ENCODE measurements at places on chromosomes 12 and 14.

GRCh38 chr14:91396959-91397815 is 20.4 kb downstream of the CCDC88C start:
- DNase-seq: no peak

- no peak for DNase-seq
Measured at GRCh38 chr12:87227162-87227561, 802.0 kb downstream of the C12orf50 start.

DNA sequence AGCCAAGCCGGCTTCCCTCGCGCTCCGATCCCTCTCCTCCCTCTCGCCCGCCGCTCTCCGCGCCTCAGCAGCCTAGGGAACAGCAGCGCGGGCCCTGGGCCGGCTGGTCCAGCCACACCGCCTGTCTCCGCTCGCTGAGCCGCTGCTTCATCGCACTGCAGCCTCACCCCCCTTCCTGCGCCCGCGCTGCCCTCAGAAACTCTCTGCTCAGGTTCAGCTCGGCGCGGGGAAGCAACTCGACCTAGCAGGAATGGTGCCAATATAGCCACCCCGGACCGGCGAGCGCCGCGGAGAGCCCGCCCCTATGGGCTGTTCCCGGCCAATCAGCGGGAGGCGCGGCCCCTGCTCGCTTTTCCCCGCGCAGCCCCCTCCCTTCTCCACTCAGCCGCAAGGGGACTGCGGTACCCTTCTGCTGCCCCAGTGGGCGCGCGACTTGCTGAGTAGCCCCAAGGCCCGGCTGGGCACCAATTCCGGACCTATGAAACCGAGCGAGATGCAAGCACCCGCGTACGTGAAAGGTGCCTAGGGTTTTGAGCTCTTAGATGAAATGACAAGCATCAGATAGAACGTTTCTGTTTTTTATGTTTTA is at the start of gene ADAMTS20:
TSS of gene ADAMTS20 (minus strand) at position 233 of the 589 bp plus-strand sequence. CDS start 282 bp downstream, outside the sequence.
- DNase-seq: no peak

GRCh38 chr14:38073641-38074040 is 134.1 kb upstream of the SSTR1 start:
- DNase-seq: no peak

DNA sequence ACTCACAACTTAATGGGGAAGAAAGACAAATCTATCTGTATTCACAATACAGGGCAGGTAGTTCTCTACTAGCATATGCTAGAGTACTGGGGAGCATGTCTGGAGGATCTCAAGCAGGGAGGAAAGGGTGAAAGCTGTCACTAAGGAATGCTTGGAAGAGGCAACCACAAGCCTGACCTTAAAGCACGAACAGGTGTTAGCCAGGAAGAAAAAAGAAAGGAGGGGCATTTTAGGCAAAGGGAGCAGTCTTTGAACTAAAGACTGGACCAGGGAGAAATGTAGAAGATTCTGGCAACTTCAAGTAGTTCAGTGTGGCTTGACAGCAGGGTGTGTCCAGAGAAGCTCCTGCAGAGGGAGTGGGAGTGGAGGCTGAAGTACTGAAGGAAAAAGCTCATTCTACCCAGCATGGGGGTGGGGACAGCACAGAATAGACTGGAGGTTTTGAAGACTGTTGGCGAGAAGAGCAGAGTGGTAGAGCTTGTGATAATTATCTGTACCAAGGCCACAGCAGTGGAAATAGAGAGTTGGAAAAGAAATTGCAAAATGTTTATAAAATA is 50.9 kb downstream of the AP5M1 start:
- no peak for DNase-seq

DNA sequence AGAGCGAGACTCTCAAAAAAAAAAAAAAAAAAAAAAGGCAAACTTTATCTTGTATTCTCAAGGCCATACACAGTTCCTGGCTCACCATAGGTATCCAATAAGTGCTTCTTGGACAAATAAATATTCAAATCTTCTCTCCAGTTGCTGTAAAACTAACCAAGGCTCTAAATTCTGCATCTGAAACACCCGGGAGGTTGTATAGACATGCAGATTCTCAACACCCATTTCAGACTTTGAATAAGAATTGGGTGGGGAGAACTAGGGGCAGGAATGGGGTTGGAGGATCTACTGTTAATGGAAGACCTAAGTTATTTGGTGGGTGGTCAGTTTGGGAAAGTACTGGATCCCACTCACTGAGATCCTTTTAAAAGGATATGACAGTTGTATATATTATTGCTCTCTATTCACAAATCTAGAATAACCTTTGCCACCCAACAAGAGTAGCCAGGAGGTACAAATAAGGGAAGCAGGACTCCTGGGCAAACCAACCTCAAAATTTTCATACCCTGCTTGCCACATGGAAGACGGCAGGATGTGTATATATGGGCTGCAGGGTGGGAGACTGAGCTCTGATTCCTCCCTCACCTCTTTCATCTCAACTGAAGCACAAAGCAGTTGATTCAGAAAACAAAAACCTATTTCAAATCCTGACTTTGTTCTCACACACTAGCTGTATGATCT is 879 bp downstream of the GDF3 start:
- no peak for DNase-seq

- DNase-seq: no peak
Measured at GRCh38 chr12:79763766-79764452, 73.1 kb upstream of the PAWR start.

GRCh38 chr12:11026118-11026517 is 3.7 kb upstream of the TAS2R19 start:
- DNase-seq: no peak

GRCh38 chr14:104445086-104445485 is 134.5 kb upstream of the C14orf180 start:
- DNase-seq: no peak

DNA sequence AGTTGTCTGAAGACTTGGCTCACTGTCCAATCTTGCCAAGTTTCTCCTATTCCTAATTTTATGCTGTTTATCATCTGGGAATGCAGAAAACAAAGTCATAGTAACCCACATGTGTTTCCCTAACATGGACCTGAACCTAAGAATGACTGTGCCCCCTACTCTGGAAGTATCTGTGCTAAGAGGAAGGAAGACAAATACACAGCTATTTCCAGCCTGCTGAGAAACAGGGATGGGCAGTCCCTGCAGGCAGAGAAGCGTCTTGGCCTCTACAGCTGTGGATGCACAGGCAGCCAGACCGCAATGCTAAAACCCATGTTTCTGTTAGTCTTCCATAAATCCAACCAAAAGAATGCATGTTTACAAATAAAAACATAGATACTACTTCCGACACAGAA is 56.2 kb downstream of the DUSP16 start:
- DNase-seq: no peak

DNA sequence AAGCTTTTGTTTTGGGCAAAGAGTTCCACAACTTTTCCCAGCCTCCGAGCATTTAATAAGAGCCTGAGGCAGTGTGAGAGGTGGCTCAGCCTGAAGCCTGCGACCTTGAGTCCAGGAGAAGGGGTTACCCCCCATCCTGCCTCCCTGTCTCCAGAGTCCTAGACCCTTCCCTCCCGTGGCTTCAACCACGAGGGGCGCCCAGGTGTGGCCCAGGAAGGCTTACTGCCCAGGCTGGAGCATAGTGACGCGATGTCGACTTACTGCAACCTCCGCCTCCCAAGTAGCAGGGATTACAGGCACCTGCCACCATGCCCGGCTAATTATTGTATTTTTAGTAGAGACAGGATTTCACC is 641 bp downstream of the LRRC43 start:
- no peak for DNase-seq

DNA sequence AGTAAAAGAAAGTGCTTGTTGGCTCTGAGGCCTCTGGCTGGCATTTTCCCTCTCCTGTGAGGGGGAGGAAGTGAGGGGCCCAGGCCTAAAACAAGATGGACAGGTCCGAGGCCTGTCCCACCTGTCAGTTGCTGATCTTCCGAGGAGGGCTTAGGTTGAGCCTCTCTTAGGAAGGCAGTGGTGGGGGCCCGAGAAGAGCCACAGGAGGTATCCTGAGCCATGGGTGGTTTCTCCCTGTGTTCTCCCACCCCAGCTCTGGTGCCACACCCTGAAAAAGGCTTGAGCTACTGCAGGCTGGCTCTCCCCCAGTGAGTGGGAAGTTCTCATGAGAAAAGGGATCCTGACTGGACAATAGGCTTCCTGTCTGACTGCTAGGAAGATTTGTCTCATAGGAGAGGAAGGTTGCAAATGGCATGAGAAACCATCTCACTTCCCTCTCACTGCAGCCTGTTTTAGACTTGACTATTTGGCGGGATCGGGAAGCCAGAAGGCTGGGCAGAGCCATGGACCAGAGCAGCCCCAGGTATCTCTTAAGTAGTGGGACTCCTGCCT is 72.1 kb upstream of the SRSF5 start:
- DNase-seq: no peak

DNA sequence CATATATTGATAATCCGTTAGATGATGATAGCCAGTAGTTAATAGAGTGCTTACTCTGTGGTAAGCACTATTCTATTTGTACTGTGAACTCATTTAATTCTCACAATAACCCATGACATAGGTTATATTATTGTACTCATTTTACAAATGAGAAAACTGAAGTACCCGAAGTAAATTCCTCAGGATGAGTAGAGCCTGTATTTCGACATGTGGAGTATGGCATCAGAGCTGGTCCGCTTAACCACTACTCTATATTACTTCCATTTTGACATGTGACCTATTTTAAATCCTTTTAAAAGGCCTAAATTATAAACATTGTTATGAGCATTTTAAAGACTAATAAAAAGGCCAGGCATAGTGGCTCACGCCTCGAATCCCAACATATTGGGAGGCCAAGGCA is 8.0 kb upstream of the RAP1B start:
- DNase-seq: no peak

DNA sequence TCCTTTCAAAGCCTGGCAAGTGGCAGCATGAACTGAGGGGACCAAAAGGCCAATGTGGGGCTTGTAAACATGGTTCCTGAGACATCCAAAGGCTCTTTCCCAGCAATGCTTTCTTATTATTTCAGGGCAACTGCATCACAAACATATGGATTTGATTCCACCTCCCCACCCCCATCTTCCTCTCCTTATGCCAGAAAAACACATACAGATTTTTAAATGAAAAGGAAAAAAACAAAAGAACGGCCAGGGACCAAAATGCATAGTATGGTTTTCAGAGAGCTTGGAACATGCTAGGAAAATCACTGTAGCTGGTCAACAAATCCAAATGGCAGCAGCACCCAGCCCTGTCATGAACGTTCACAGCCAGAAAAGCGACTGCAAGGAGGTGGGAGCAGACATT is 167.6 kb downstream of the ANO2 start:
- DNase-seq: no peak

- DNase-seq: no peak
Measured at GRCh38 chr12:110811972-110812371, 34.8 kb upstream of the CCDC63 start.

- no peak for DNase-seq
Measured at GRCh38 chr12:51528852-51529650, 62.0 kb upstream of the SCN8A start.

DNA sequence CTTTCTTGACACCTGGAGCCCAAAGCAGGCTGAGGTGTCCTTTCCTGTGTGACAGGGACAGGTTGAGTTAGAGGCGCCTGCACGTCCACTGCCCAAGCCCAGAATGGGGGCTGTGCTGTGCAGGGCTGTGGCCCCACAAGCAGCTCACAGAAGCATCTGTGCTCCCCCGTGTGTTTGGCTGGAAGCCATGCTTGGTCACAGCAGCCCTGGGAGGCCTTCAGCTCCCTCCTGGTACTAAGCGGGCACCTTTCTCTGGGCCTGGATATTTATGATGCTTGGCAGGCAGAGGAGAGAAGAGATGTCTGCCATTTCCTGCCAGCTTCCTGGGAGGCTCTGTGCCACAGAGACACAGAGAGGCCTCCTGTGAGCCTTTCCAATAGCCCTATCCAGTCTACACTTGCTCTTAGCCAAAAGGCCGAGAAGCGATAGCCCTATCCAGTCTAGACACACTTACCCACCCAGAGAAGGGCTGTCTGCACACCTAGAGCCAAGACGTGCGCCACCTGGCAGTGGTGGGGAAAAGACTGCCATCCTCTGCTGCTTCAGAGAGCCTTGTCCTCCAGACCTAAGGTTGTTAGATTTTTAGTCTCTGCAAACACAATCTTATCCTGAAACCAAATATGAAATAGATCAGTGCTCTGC is 117.4 kb downstream of the GCH1 start:
- no peak for DNase-seq

DNA sequence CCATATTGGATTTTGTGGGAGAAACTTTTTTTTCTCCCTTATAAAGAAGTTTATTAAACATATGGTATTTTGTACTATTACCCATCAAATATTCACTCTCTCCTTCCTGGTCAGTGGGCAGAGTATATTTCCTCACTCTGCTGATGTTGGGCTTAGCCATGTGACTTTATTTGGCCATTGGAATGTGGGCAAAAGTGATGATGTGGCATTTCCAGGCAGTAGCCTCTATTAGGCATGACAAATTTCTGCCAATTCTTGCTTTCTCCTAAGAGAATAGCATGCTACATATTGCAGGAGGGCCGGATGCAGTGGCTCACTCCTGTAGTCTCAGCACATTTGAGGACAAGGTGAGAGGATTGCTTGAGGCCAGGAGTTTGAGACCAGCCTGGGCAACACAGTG is 24.4 kb upstream of the WSCD2 start:
- no peak for DNase-seq

DNA sequence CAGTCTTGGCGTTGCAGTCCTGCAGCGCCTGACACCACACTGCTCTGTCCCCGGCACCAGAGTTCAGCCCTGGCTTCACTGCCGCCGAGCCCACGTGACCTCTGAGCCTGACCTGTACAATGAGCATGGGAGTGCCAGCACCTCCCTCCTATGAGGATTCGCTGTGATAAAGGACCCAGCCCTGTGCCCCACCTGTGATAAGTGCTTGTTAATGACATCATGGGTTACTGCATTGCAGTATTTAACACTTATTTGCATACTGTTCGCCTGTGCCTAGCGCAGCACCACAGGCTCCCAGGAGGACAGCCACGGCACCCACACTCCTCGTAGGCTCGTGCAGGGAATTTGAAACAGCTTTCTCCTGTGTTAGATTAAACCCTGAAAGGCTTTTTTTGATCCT is 118.2 kb upstream of the GSC start:
- DNase-seq: no peak

DNA sequence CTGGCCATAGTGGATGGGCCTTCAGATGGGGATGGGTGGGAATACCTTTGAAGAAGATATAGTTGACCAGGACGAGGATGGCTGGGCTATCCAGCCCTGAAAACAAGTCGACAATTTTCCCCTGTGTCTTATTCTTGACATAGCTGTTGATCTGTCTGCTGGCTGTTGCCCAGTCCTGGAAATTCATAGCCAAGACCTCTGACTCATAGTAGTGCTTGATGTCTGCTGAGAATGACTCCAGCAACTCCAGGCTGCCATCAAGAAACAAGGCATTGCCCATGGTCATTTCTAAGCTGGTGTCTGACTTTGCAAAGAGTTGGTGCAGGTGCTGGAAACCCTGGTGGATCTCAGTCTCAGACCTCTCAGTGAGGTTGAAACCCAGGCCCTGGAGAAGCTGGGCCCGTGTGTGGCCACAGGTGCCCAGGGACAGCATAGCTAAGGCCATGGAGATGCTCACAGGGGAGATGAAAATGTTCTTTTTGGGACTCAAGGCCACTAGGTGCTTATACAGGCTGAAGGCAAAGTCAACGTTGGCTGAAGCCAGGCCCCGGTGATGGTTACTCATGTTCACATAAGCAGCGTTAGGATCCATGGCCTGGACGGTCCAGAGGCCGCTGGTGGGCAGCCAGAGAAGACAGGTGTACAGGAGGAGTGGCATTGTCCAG is 9.0 kb downstream of the SERPINA6 start:
- no peak for DNase-seq

- DNase-seq: no peak
Measured at GRCh38 chr12:108989376-108989775, 31.5 kb downstream of the SVOP start.
